ENCODE measurements at places on chromosomes 7 and 10. TPM values are rescaled to one million over a fixed set of nuclear protein-coding genes. Genes with fewer than 3 reads are reported as not detected.
A peak's percentile ranks its signal among the peaks of the same experiment; 100 is the strongest.

DNA sequence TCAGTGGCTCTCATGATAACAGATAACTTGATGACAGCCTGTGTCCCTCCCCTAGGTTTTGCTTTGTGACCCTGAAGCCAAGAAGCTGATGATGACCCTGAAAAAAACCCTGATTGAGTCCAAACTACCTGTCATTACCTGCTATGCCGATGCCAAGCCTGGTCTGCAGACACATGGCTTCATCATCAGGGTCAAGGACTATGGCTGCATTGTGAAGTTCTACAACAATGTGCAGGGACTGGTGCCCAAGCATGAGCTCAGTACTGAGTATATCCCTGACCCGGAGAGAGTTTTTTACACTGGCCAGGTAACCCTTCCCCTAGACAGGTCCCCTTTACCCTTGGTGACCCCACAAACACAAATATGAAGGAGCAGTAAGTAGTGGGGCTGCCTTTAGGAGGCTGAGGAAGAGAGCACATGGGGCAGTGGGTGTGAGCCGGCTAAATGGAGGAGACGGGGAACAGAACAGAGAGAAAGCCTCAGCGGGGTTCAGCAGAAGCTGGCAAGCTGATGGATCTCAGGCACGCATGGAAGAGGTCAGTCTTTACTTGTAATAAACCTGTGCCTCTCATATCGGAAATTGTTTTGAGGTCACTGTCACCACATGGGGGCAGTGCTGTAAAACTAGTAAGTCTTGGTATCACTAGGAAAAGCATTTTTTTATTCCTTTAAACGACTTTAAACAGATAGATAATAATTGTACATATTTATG, 20.2 kb downstream of the PDCD11 start:
- peak; percentile 58 for DNase-seq
- H3K36me3 ChIP-seq = peaks cover 5% of the 10 kb centered on the region
- H3K27me3 ChIP-seq = peaks cover 2% of the 10 kb centered on the region
- no peak overlapping the region for H3K27ac ChIP-seq

- H3K36me3 ChIP-seq = no peaks in the 10 kb centered on the region
- no peaks in the 10 kb centered on the region for H3K4me1 ChIP-seq
- H3K27ac ChIP-seq = no peak overlapping the region
- peaks cover 2% of the 10 kb centered on the region for H3K27me3 ChIP-seq
- no peak for DNase-seq
- H3K4me3 ChIP-seq = no peak overlapping the region
Observed at GRCh38 chr7:55261386-55261770, 103.8 kb upstream of the LANCL2 start.

The MRPS24 gene
- total RNA-seq = 60.8 TPM

The TAC1 gene
- 12.1 TPM for total RNA-seq

GRCh38 chr7:71521506-71521905, 389.6 kb downstream of the GALNT17 start:
- H3K4me1 ChIP-seq = peaks cover 7% of the 10 kb centered on the region
- peak overlapping the region; percentile 75 for H3K27ac ChIP-seq
- peaks cover 6% of the 10 kb centered on the region for H3K27me3 ChIP-seq
- DNase-seq = no peak

GRCh38 chr10:11930312-11930978, 107.3 kb downstream of the PROSER2 start:
- peaks cover 5% of the 10 kb centered on the region for H3K4me1 ChIP-seq
- DNase-seq = no peak
- H3K27ac ChIP-seq = no peak overlapping the region
- no peak overlapping the region for H3K4me3 ChIP-seq

The GBX1 gene
- total RNA-seq = not detected

The CPEB3 gene
- 8.0 TPM for total RNA-seq

DNA sequence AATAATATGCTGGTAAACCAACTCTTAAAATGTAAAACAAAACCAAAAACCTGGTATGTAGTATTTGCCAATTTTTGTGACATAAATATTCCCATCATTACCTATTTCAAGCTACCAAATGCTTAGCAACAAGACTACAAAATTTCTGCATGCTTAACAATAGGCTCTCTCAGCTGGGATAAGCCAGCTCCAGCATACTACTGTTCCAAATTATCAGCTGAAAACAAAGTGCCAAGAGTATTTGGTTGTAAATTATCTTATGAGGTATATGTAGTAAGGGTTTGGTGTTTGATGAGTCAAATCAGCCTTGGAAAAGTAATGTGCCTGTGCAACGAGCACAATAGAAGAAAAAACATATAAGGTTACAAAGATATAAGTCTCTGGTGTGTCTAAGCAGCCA, 263.2 kb downstream of the HGF start:
- no peaks in the 10 kb centered on the region for H3K27me3 ChIP-seq
- no peaks in the 10 kb centered on the region for H3K36me3 ChIP-seq
- H3K27ac ChIP-seq = no peak overlapping the region
- DNase-seq = no peak
- H3K4me1 ChIP-seq = peaks cover 7% of the 10 kb centered on the region

The STEAP1B gene
- total RNA-seq = not detected

The RBM28 gene
- 53.2 TPM for total RNA-seq

DNA sequence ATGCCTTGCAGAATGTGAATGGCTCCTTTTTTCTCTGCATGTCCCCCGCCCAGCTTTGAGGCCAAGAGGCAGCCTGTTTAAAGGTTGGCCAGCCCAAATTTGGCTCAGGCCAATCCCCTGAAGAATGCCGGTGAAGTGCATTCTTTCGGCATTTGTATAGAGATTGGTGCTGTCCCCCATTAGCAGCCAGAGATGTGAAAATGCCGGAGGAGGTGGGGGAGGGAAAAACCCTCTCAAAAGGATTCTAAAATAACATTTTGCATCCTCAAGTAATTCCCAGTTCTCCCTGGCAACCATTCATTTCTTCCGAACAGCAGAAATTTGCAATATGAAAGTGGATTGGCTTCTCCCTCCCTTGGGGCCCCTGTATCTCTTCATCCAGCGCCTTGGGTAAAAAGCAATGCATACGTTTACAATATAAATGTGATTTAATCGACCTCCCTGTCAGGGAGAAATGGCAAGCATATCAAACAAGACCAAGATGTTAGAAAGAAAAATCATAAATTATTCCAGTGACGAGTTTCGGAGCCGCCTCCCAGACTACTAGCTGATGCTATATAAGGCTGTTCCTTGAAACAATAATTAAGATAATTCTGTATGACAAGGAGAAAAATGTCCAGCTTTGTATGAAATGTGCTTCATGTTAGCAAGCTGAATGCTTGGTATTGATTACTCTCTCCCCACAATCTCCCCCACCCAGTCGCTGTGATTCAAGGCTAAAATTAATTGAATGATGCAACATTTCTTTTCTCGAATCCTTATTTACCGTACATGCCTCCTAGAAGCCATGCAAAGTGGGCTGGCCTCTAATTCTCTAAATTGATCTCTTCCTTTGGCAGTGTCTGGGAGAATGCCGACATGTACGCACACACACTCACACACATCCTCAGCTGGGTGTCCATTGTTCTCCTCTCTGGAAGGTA, 323.7 kb downstream of the RPS24 start:
- H3K27ac ChIP-seq = peak overlapping the region; percentile 49
- peaks cover 10% of the 10 kb centered on the region for H3K27me3 ChIP-seq
- no peak for DNase-seq
- H3K4me3 ChIP-seq = peak overlapping the region; percentile 57

GRCh38 chr7:42876182-42877068, 35.4 kb downstream of the C7orf25 start:
- no peaks in the 10 kb centered on the region for H3K4me1 ChIP-seq
- no peaks in the 10 kb centered on the region for H3K36me3 ChIP-seq
- H3K27ac ChIP-seq = no peak overlapping the region
- H3K27me3 ChIP-seq = peaks cover 2% of the 10 kb centered on the region

The TMEM139 gene
- not detected for total RNA-seq

DNA sequence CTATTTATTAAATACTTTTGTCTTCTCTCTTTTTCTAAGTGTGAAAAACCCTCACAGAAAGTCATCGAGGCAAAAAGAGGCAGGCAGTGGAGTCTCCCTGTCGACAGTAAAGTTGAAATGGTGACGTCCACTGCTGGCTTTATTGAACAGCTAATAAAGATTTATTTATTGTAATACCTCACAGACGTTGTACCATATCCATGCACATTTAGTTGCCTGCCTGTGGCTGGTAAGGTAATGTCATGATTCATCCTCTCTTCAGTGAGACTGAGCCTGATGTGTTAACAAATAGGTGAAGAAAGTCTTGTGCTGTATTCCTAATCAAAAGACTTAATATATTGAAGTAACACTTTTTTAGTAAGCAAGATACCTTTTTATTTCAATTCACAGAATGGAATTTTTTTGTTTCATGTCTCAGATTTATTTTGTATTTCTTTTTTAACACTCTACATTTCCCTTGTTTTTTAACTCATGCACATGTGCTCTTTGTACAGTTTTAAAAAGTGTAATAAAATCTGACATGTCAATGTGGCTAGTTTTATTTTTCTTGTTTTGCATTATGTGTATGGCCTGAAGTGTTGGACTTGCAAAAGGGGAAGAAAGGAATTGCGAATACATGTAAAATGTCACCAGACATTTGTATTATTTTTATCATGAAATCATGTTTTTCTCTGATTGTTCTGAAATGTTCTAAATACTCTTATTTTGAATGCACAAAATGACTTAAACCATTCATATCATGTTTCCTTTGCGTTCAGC, 43.4 kb downstream of the TARP start:
- peaks cover 2% of the 10 kb centered on the region for H3K4me1 ChIP-seq
- DNase-seq = no peak
- peaks cover 4% of the 10 kb centered on the region for H3K36me3 ChIP-seq
- H3K27me3 ChIP-seq = no peaks in the 10 kb centered on the region
- no peak overlapping the region for H3K4me3 ChIP-seq
- H3K27ac ChIP-seq = no peak overlapping the region
